Fibroblast of skin of scalp (primary cell): ENCODE measurements at places on chromosomes 11 and 22.
A peak's percentile ranks its signal among the peaks of the same experiment; 100 is the strongest.

- peak; percentile 40 for DNase-seq
Observed at GRCh38 chr11:119120639-119121007, 757 bp upstream of the HINFP start.

GRCh38 chr11:106049727-106050476, 27.2 kb downstream of the KBTBD3 start:
- DNase-seq: no peak

DNA sequence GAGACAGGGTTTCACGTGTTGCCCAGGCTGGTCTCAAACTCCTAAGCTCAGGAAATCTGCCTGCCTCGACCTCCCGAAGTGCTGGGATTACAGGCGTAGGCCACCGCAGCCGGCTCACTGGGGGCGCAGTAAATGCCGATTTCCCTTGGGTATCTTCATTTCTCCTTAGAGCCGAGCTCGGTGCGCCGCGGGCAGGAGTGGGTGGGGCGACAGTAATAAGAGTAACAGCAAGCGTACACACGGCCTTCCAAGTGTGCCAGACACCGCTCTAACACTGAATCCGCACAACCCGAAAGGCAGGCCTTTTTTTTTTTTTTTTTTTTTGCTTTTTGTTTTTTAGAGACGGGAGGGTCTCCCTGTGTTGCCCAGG, 500 bp upstream of the ADSL start:
- peak; percentile 33 for DNase-seq

- no peak for DNase-seq
Observed at GRCh38 chr11:131866535-131867400, 496.4 kb downstream of the NTM start.

DNA sequence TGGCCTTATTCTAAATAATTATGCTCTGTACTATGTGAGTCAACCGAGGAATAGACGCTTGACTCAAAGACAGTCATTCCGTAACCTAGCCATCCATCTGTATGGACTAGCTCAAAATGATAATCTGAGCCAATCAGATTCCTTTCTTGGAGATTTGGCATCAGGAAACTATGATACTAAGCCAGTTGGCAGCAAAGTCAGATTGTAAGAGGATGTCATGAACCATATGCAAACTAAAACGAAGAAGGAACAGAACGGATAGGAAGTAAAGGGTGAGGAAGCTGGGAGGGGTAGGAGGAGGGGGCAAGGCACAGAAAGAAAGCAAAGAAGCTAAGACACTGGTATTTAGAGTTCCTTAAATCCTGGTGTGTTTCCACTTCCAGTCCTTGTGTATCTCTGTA, 10.7 kb upstream of the SESN3 start:
- no peak for DNase-seq

DNA sequence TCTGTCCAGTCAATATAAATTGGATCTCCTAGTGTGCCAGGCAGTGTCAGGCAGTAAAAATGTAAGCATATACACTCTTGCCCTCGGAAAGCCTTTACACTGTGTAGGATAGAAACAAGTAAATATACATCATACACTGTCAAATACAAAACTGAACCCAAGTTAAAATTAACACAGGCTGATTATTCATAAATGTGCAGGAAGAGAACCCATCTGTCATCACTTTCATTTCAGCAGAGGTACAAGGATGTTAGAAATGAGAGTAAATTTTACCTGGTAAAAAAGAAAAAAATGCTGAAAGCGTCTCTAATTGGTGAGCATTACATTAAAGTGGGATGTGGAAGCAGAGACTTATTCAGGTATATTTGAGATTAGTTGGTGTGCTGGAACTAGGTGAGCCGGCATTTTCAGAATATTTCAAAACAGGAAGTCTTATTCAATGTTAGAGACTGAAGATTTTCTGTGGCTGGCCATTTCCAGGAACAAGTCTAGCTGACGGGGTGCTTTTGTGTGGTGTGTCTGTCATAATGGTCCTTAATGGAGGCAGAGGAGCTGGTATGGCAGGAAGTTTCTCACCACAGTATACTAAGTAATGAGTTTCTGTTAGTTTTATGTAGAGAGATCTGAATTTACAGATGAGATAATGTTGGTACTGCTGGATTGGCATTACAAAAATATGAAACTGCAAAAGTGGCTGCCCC, 192.6 kb downstream of the CASP12 start:
- no peak for DNase-seq

DNA sequence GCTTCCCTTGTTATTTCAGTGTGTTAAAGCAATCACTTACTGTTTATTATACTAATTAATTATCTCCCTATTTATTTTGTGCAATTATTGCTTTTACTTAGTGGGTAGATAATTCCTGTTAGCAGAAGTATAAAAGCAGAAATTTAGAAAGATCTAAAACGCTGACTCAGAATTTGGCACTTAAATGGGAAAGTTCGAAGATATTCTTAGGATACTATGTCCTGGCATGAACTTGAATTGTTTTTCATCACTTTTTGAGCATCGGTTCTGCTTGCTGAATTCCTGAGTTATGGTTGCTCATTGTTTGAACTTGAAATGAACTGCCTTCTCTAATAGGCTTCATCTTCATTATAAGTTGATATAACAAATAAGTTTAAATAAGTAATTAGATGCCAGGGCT, 325.4 kb downstream of the JRKL start:
- DNase-seq: no peak

- DNase-seq: no peak
Observed at GRCh38 chr11:16797776-16798175, 59.3 kb downstream of the C11orf58 start.

DNA sequence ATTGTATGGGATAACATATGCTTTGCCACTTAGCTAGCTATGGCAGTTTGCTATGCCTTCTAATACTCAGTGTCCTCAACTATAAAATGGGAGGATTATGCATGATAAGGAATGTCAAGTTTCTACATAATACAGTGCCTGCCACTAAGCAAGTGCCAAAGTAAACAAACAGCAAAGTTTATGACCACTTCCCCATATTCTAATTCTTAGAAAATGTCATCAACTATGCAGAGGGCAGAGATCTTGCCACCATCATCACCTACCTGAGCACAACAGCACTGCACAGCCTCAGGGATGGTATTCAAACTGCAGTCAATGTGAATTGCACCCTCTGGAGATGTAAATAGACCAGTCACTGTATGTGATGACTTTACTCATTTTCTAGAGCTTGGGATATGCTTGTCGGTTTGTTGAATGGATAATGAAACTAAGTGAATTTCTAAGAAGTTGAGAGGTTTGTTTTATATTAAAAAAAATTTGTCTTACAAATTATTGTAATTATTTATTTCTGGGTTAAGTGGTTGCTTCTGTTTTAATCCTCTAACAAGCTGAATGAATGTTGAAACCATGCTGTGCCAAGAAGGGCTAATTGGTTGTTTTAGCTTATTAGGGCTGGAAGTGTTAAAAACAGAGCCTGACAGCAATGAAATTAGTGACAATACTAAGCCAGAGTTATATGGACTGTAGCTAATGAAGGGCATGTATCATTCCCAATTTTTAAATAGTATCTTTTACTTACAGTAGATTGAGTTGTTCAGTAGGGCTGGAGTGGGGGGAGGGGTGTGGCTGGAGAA, 398.4 kb downstream of the CNTN5 start:
- DNase-seq: peak; percentile 7

DNA sequence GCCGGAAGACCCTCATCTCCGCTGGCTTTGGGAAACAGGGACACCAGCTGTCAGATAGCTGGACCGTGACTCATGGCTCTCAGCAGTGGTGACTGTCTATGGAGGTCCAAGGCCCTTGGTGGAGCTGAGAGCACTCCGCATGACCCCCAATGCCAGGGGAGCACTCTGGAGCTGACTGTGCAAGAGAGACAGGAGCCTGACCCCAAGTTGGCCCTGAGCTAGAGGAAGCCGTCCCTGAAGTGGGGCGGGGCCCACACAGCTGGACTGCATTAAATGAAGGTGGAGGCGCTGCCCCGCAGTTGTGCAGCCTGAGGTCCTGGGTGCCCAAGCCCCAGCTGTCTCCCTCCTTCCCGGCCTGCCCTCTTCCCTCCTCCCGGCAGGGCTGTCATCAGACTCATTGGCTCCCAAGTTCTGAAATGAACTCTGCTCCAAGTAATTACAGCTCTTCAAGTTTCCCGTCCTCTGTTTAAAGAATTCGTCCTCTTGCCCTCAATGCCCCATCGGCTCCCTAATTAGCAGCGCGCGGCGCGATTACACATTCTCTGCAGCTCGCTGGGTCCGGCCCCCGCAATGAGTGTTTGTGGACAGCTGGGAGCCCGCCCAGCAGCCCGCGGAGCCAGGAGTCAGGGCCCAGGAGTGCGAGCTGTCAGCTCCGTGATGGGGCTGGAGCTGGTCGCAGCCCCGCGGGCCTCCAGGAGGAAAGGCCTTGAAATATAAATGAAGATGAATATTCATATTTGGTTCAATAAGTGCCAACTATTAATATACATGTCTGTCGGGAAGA, 93.2 kb upstream of the LMO1 start:
- DNase-seq: no peak

GRCh38 chr11:61880454-61880853, 10.9 kb downstream of the FADS3 start:
- no peak for DNase-seq

GRCh38 chr22:45968751-45969413, 8.1 kb downstream of the WNT7B start:
- peak; percentile 68 for DNase-seq

DNA sequence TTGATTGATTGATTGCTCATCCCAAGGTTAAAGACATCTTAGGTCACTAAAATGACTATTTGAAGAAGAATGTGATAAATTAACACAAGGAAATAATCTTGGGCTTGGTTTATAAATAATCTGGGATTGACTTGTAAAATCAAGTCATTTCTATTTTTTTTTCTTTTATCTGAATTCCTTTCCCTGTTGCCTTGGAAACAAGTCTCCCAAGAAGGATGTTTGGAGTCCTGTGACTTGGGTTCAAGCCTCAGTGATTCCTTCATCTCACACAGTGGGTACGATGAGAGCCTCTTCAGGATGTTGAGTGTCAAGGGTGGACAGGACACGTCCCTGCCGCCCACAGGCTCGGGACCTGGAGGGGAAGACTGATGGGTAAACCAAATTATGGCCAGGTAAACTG, 98.2 kb upstream of the CRYBB3 start:
- DNase-seq: no peak

- DNase-seq: no peak
Observed at GRCh38 chr11:92852229-92852628, 117.2 kb upstream of the MTNR1B start.

DNA sequence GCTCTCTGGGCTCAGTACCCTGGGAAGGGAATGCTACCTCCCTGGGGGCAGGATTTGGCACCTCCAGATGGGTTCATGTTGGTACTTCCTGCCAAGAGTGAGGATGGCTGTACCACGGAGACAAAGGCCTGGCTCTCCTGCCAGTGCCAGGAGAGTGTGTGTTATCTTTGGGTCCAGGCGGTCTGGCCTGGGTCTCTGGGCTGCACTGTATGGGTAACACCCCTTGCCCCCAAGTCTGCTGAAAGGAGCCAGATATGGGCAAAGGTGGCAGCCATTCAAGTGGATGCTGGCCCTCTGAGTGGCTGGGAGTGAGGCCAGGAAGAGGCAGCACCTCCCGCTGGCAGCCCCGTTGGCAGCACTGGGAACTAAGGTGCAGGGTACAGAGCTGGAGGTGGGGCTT, 91.5 kb downstream of the NECTIN1 start:
- DNase-seq: no peak

DNA sequence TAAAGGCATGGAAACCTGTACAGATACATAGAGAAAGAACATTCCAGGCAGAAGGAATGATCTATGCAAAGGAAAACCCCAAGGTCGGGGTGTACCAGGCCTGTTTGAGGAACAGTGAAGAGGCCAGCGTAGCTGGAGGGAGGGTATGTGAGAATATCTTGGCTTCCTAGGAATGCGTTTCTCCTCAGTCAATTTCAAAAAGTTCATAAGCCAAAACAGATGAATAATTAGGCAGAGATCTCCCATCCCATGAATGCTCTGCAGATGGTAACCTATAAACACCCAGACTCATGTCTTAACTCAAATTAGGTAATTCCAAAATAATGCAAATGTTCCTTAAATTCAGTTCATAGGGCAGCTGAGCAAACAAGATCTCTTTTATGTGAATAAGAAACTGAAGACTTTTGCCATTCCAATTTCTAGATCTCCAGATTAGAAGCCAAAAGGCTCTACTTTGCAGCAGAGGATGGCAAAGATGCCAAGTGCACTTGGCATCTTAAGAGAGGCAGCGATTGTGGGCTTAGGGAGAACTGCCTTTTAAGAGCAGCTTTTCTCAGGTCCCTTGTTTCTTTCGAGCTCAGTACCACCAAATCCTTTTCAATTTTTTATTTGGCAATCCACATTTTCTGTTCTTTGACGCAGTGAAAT, 13.2 kb downstream of the FAM118B start:
- no peak for DNase-seq

DNA sequence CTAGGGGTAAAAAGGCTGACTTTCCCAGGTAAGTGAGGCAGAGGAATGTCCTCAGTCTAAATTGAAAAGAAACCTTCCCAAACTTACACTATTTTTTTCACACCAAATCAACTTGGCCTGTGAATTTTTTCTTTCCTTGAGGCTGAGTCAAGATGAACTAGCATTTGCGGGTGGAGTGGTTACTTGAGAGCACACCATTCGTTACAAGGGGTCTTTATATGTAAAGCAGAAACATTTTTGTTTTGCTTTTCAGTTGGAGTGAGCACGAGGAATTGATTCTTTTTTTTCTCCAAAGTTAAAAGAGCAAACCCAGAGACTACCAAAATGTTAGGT, 36.4 kb downstream of the MAML2 start:
- DNase-seq: no peak

DNA sequence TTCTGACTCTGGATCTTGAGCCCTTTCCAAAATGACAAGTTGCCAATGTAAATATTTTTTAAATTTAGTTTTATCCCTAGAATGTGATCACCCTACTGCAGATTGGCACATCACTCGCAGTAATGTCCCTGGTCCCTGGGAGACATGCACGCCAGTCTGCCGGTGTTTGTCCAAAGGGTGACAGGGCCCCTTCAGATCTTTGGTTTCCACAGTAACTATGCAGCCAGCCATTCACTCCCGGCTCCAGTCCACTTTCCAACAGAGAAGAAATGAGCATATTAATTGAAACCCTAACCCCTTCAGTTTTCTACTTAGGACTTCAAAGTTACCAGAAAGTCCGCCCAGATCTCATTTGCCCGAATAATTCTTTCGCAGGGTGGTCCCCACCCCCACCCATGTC, 25.8 kb upstream of the RASSF10 start:
- DNase-seq: no peak

DNA sequence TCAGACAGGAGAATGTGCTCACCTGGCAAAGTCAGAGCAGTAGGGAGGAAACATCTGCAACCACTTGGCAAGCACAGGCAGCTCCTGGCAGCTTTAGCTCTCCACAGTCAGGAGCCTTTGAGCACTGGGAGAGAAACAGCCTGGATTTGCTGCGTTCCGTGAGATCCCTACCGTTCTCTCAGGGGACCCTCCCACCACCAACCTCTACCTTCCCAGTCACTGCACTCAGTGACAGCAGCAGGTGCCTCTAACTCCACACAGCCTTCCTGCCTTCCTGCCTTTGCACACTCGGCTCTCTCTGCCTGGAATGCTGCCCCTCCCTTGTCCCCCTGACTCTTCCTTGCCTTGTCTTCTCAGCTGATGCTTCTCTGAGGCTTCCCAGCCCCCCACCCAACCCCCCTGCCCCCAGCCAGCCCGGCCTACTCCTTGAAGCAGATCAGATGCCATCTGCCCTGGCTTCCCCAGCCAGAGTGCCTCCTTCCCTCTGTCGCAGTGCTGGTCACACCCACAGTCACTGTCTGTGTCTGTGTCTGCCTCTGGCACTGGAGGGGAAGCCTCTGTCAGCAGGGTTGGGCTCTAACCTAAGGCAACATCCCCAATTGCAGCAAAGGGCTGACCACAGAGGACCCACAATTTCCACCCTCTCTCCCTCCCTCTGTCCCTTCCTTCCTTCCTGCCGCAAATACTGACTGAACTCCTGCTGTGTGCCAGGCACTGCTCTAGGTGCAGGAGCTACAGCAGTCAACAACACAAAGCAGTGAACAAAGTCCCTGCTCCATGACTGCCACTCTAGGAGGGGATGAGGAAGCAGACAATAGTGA, 14.9 kb upstream of the TSKU start:
- peak; percentile 36 for DNase-seq
